ENCODE measurements at places on chromosomes 5 and 9.

GRCh38 chr5:40093550-40093949 is 586.2 kb upstream of the PTGER4 start:
- DNase-seq = no peak

GRCh38 chr5:167247816-167248215 is 1043.6 kb upstream of the WWC1 start:
- no peak for DNase-seq

DNA sequence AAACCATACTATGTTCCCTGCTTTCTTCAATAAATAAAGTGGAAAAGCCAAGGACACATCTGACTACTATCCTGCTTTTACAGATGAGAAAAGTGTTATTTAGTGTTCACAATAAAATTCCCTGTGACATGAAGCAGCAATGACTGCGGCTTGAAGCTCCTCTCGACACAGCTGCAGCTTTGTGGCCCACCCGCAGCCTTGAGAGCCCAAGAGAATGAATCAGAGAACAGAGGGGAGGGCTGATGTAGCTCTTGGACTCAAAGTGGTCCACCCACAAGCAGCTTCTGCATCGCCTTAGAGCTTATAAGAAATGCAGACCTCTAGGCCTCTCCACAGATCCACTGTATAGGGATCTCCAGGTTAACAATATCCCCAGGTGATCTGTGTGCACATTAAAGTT is 181.3 kb upstream of the GNA14 start:
- DNase-seq = no peak

DNA sequence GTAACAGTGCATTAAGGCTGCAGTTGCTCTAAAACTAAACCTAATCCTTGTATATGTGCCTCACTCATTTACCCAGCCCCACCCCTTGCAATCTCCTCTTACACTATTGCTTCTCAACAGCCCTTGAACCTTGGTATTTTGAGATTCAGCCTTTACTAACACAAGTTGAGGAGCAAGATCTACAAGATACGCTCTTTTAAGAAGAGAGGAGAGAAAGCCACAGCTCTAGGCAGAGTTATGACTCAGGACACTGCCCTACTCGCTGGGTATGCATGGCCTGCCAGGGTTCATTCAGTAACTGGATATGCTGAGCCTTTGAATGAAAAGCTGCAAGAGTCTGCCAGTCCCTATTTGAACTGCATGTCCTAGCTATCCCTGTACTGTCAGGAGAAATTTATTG is 219.5 kb downstream of the PCSK5 start:
- DNase-seq = no peak

- DNase-seq = no peak
Measured at GRCh38 chr5:147732291-147732883, 50.1 kb downstream of the JAKMIP2 start.

DNA sequence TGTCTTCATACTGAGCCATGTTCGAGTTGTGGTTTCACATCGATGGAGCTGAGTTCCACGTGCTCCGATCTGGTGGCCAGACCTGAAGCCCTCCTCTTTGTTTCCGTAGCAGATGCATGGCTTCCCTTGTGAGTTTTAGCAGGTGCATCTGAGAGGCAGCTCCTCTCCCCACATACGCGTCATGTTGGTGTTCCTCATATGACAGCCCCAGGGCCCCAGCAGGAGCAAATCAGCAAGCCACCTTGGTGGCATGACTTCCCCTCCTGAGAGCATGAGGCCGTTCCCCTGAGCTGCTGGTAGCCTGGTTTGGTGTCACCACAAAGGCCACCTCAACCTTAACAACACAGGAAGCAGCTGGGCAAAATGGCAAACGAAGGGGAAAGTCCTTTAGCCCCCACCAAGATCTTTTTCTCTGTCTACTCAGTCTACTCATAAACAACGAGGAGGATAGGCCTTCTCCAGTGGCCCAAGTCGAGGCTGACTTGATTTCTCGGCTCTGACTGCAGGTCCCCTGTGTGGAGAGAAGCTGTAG is 5.9 kb downstream of the CYFIP2 start:
- DNase-seq = peak; percentile 65

GRCh38 chr9:112556497-112557442 is 70.1 kb downstream of the KIAA1958 start:
- DNase-seq = no peak

GRCh38 chr9:104868687-104869404 is 59.1 kb downstream of the ABCA1 start:
- peak; percentile 63 for DNase-seq

- DNase-seq = peak; percentile 10
Measured at GRCh38 chr5:7078901-7079300, 317.0 kb upstream of the ADCY2 start.

DNA sequence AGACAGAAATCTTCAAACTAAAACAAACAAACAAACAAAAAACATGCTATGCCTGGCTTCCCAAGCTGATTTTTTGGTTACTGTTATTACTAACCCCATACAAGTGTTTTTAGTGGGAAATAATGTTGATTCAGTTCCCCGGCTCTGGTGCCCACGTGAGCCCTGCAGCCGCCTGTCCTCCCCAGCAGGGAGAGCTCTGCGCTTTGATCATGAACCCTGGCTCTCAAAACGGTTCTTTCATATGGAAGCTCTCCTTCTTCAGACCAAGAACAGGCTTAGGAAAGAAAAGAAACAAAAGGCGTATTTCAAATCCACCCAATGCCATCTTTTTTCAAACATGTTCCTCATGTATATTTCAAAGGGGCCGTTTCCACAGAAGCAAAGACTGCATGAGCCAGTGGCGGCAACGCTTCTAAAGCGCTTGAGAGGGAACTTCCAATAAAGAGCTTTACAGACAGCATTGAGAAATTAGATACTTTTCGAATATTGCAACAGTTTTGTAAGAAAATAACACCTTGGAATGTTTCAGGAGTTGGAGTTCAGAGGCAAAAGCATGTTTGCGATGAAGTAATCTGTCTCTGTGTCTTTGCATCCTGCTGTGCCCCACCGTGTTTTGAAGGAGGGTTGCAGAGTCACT is 74.8 kb downstream of the ICE1 start:
- no peak for DNase-seq

GRCh38 chr5:113612060-113612496 is 98.6 kb downstream of the YTHDC2 start:
- no peak for DNase-seq

GRCh38 chr5:91532281-91532680 is 149.2 kb upstream of the ARRDC3 start:
- no peak for DNase-seq

DNA sequence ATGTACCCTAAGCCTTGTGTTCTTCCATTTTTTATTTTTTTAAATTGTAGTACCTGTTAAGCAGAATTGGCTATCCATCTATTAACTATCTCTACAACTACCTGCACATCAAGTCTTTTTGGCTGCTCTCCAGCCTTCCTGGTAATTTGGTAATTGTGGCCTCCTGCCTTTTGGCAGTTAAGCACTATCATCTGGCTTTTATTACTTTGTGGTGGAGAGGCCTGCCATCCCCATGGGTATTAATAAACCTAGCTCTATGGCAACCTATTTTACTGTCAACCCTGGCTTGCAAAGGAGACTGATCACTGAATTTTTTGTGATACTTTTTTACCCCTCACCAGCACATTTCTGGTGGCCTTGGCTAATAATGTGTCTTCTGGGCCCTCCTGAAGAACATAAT is 20.5 kb downstream of the SELENOP start:
- no peak for DNase-seq

DNA sequence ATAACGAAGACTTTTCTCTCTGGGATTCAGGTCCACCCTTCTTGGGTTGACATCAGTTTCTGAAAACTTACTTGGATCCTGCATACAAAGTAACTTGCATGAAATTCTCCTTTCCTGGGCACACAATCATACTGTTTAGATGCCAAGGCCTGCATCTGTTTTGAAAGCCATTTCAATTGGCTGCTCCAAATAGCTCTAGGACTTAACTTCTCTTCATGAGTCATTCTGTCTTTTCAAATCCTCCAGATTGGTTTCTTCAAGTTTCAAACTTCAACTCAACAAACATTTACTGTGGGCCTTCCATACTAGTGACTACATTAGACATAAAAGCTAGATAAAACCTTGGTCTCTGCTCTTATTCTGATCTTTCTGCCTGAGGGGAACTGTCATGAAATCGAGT is 54.8 kb upstream of the HMHB1 start:
- no peak for DNase-seq

DNA sequence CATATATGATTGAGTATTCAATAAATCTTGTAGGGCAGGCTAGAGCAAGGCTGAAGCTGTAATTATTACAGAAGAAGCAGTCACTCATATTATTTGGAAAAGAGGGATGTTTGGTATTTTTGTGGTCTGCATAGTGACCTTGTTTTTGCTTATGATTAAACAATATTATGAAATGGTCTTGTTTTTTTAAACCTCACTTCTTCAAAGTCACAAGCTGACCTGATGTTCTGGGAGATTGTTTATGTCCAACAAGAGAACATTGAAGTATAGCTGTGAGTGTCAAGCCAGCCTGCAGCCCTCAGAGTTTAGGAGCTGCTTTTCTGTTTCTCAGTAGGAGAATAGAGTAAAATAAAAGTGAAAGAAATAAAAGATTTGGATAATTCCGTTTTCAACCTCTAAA is 342.2 kb downstream of the LRRC70 start:
- no peak for DNase-seq
